ENCODE measurements at places on chromosomes 6 and 20.

DNA sequence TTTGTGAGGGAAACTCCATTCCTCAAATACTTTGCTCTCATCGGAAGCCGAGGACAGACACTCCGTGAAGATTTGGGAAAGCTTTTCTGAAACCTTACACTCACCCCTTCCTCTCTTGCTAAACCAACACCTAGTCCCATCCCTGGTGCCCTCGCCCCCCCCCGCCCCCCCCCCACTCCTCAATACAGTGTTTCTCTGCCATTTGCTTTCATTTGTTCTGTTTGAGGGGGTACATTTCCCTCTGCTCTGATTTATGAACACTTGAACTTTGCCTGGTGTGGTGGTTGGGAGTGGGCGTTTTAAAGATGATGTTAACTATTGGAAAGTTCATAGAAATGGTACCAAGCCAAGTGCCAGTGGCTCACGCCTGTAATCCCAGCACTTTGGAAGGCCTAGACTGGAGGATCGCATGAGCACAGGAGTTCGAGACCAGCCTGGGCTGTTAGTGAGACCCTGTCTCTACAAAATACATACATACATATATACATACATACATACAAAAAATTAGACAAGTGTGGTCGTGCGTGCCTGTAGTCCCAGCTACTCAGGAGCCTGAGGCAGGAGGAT lies 1.1 kb downstream of the RAB32 start:
- DNase-seq: peak; percentile 66

DNA sequence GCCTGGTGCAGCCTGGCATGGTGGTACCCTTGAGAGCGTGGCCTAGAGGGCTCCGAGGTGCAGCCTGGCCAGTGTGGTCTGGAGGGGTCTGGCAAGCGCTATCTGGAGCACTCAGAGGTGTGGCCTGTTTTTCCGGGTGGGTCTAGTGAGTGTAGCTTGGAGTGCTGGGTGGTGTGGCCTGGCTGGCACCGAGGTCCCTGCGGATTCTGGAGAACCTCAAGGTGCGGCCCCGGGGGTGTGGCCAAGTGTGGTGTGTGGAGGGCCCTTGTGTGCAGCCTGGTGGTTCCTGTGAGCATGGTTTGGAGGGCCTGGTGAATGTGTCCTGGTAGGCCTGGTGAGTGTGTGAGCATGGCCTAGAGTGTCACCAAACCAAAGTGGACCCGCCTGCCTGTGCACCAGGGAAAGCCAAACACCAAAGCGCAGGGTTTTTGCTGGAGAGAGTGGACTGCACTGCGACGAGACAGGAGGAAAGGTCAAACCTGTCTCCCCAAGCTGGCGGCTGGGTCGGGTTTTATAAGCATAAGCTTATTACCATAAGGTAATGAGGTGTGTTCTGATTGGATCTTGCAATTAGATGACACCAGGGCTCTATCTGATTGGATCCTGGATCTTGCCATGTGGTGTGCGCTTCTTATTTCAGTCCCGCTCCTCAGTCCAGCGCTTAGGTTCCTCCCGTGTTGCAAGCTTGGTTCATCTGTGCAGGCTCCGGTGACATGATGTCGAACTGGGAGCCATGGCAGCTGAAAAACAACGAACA lies 35.7 kb downstream of the IGF2R start:
- DNase-seq: peak; percentile 78

GRCh38 chr6:72689107-72689954 lies 67.5 kb downstream of the KCNQ5 start:
- DNase-seq: no peak

- no peak for DNase-seq
Measured at GRCh38 chr6:119311514-119312142, 37.9 kb downstream of the MAN1A1 start.

DNA sequence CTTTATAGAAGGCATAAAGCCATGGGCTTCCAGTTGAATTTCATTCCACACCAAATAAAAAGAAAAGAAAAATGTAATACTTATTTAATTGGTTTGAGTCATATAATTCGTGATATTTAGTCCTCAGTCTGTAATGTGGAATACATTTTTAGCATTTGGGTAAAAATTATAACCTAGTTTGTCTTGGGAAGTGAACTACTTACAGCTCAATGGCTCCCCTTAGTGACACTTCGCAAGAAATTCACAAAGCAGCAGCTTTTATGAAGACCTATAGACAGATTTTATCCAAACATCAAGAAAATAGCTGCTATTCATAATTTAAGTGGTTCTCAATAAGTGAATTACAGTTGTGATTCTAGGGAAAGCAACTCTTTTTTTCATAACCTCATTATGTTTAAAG lies 72.1 kb downstream of the RSPO3 start:
- DNase-seq: no peak

- DNase-seq: no peak
Measured at GRCh38 chr6:168326294-168327261, 7.0 kb upstream of the DACT2 start.

GRCh38 chr6:169291646-169292337 lies 38.1 kb upstream of the THBS2 start:
- peak; percentile 43 for DNase-seq

GRCh38 chr6:130524552-130524951 lies 158.7 kb downstream of the TMEM200A start:
- no peak for DNase-seq

DNA sequence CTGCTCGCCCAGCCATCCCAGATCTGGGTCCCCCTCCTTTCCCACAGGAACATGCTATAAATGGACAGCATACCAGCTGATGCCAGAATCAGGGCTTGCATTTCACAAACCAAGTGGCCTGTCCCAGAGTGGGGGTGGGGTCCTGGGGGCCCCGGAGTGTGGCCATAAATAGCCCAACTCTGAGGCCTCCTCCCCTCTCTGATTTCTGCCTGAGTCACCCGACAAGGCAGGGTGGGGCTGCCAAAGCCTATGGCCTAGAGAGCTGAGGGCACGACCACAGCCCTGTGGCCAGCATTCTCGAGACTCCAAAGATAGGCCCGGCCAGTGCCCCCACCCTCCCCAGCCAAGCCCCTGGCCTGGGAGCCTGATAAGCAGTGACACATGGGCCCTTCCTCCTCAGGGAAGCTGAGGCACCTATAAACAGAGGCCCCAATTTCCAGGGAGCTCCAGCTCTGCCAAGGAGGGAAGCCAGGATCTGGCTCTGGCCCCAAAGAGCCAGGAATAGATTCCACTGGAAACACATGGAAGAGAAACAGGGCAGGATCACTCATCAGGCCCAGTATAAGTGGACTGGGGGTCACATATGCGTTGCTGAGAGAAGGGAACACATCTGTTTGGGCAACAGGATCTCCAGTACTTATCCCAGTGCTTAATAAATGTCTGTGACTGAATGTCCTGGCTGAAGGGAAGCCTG lies 20.3 kb downstream of the SNTA1 start:
- DNase-seq: peak; percentile 95

DNA sequence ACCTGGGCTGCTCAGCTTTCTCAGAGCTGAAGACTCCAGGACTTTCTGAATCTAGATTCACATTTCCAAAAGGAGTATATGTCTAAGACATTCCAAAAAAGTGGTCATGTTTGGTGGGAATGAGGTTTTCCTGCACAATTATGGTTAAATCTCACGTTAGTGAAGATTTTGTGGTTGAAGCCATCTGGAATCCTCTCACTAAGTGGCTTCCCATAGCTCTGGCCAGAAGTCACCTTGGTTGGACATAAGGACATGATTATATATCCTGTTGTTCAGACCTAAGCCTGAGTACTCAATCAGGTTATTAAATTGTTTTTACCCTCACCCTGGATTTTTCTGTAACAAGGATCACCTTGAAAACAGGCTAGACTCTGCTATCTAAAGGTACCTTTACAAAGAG lies 176.1 kb upstream of the PLN start:
- DNase-seq: no peak

DNA sequence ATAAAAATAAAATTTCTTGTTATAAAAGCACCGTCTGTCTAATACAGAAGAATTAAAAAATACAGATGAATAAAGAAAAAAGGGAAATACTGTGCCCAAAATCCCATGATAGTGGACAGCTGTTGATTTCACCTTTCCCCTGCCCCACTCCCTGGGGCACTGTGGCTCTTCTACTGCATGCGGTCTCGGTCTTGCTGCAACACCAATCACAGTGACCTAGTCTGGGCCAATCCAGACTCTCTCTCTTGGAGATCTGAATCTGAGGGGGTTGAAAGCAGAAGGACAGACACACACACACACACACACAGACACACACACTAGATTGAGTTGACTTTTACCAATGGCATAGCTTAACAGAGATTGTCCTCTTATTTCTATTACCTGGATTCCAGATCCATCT lies 70.5 kb upstream of the FYN start:
- DNase-seq: no peak

Measured in posterior vena cava (tissue), 2 donors.